Sigmoid colon (tissue), 7 donors: ENCODE measurements at places on chromosomes 1 and 21. TPM values are rescaled to one million over a fixed set of nuclear protein-coding genes. Genes with fewer than 3 reads are reported as not detected.
A peak's percentile ranks its signal among the peaks of the same experiment; 100 is the strongest.

The PPM1J gene
- total RNA-seq = 1.3 TPM

The MROH9 gene
- total RNA-seq = not detected

DNA sequence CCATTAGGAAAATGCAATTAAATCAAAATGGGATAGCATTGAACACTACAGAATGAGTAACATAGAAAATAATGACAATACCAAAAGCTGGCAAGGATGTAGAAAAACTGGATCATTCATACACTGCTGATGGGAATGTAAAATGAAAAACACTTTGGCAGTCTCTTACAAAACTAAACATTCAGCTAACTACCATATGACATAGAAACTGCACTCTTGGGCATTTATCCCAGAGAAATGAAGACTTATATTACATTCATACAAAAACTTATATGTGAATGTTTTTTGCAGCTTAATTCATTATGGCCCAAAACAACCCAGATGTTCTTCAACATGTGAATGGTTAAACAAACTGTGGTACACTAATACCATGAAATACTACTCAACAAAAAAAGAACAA is 66.4 kb downstream of the ANKRD13C start:
- no peak for DNase-seq

GRCh38 chr1:40818264-40818961 is 34.8 kb downstream of the KCNQ4 start:
- no peak for DNase-seq

DNA sequence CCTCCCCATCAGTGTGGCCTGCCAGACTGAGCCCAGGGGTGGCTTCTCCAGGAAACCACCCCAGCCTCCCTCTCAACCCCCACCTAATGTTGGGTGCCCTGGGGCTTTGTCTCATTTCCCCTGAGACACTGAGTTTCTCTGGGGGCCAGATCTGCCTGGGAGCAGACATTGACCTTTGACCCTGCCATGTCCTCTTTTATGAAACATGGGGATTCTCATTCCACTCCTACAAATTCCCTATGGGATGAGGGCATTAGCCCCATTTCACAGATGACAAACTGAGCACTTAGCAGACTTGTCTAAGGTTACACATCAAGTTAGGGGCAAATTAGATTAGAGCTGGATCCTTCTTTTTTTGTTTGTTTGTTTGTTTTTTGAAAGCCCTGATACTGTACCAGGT is 24.1 kb downstream of the RHBG start:
- DNase-seq = no peak

- no peak for DNase-seq
Observed at GRCh38 chr1:217569021-217569420, 61.9 kb downstream of the GPATCH2 start.

DNA sequence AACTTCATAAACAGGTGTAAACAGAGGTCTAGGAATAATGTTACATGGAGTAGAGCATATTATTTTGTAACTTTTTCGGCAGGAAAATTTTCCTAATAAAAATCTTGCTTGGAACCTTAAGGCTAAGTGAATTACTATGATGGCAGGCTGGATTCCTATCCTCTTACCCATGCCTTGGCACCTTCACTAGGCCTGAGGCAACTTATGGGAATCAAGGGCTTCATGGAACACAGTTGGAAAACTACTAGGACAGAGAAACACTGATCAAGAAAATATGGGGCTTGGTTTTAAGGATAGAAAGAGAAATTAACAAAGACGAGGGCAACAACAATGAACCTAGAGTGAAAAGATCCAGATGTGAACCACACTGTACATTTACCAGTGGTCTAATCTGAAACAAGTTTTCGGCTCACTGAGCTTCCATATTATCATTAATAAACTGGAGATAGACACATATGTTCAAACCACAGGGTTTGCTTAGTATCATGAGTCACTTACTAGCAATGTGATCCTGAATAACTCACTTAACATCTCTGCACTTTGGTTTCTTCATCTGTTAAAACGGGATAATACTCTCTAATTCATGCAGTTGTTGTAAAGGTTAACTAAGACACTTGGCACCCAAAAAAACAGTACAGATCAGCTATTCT is 68.5 kb downstream of the GPATCH2 start:
- DNase-seq = no peak

The KIF26B gene
- total RNA-seq = 2.3 TPM

GRCh38 chr1:100713626-100714025 is 5.9 kb upstream of the VCAM1 start:
- DNase-seq = no peak

DNA sequence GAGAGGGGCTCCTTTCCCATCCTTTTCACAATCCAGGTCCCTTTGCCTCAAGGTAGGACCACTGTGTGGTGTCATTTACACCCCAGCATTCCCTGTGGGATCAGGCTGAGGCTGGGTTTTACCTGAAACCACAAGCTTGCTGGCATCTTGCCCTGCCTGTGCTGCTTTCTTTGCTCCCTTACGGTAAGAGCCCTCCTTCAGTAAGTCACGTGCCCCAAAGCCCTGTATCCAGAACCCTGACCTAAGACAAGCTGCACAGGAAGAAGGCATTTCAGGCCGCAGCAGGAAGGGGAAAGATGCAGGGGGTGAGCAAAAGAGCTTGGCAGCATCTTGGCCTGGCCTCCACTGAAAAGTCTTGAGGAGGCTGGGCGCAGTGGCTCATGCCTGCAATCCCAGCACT is 58.4 kb downstream of the KLHDC7A start:
- DNase-seq = no peak

DNA sequence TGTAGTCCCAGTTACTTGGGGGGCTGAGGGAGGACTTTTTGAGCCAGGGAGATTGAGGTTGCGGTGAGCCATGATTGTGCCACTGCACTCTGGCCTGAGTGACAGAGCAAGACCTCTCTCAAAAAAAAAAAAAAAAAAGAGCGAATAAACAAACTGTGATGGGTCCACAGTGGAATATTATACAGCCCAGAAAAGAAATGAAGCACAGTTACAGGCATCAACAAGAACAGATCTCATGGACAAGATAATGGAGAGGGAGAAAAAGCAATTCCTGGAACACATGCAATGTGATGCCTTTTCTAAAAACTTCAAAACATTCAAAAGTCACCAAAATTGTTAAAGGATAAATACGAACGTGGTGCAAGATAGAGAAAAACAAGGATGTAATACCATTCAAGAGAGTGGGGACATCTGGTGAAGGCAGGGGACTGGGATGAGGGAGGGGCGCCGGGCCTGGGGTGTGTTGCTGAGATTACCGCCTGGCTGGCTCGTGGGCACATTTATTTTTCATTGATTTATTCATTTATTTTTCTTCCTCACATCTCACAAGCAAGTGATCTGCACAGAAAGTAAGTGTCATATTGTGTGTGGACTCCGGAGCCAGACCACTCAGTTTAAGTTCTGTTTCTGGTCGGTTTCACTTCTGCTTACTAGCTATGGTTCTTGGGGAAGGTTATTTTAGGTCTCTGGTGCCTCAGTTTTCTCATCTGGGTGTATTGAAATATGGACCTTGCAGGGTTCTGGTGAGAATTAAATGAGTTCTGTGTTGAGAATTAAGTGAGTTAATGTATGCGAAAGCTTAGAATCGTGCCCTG is 30.1 kb downstream of the ABCG1 start:
- no peak for DNase-seq

DNA sequence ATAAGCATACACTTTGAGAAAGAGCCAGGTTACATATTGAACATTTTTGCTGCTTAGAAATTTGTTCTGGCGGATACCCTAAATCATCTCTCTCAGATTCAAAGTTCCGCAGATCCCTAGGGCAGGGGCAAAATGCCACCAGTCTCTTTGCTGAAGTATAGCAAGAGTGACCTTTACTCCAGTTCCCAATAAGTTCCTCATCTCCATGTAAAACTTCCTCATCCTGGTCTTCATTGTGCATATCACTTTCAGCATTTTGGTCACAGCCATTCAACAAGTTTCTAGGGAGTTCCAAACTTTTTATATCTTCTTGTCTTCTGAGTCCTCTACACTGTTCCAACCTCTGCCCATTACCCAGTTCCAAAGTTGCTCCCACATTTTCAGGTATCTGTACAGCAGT is 23.3 kb upstream of the LYPD8 start:
- DNase-seq = no peak

GRCh38 chr1:230073371-230074035 is 6.5 kb downstream of the GALNT2 start:
- peak; percentile 53 for DNase-seq

DNA sequence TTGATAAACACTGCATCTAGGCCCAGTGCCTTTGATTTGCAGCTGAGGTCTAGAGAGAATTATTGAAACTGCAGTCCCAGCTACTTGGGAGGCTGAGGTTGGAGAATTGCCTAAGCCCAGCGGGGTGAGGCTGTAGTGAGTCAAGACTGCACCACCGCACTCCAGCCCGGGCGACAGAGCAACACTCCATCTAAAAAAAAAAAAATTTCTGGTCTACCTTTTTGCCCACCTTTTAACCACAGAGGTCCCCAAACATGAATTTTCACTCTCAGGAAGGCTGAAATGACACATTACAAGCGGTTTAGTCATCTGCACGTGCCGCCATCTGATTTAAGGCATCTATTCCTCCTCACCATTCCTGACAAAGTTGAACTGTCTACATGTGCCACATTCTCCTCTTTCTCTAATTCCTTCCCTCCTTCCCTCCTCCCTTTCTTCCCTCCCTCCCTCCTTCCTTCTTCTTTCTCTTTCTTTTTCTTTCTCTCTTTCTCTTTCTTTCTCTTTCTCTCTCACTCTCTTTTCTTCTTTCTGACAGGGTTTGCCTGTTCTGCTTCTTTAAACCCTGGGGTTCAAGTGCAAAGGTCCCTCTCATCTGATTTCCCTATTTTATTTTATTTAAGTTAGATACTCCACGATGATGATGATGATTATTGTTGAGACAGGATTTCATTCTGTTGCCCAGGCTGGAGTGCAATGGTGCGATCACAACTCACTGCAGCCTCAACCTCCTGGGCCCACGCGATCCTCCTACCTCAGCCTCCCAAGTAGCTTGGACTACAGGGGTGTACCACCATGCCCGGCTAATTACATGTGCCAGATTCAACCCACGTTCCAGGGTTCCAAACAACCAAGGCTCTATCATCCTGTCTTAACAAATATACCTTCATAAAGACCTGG is 3.0 kb upstream of the SOD1 start:
- DNase-seq = no peak

DNA sequence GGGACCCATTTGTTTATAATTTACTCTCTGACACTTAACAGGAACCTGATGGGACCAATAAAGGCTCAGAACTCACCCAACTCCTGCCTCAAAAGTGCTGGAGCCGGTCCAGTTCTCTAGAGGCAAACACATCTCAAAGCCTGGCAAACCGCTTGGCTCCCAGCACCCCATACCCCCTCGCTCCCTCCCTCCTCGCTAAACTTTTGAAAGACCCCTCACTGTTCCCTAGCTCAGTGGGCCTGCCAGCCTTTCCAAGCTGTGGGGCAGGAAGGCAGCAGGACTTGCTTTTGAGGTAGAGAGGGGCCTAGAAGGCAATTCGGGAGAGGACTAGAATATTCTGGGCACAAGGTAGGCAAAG is 40.2 kb downstream of the PAX7 start:
- no peak for DNase-seq

DNA sequence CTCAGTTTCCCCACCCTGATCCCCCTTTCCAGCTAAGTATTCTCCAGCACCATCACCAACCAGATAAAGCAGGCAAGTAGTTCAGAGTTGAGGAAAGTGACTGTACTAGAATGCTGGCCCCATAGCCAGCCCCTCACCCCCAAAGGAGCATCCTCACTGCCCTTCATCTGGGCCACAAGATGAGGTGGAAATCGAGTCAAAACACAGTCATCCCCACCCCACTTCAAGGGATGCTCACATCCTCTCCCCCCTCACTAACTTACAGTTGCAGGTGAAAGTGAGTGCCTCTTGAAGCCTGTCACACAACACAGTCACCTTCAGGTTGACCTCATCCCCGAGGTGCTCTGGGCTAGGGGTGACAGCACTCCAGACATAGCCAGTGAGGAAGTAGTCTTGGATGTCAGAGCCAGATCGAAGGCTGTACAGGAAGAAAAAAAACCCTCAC is 30.4 kb downstream of the PIK3C2B start:
- no peak for DNase-seq

DNA sequence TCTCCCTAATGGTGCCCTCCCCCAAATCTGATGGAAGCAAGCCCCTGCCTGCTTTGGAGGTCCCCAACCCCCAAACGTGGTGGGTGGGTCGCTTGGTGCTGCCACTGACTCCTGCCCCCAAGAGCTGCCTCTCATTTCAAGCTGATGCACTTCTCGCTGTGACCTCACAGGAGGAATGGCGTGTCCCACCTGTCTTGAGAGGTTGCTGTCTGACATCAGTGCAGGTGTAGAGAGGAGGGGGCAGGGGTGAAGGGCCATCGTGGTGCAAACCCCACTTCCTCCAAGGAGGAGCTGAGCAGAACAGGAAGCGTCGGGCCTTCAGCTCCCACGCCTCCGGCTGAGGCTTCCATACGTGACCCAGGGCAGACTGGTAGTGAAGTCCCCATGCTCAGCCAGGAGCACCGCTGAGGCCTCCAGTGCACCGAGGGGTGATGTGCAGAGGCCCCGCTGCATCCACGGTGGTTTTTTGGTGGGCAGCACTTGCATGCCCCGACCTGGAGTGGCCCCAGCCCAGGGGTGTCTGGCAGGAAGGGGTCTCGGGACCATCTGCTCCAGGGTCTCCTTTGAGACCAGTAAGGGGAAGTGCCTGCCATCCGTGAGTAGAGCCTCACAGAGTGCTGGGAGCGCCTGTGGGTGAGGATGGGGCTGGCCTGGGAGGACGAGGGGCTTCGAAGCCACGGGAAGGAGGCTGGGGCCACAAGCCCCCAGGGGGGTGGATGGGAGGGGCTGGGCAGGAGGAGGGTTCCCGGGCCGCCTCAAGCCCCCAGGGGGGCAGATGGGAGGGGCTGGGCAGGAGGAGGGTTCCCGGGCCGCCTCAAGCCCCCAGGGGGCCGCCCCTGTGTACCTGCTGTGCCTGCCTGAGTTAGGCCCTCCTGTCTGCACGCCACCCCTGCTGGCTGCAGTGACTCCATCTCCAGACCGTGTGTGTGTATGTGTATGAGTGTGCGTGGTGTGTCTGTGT is 39.8 kb downstream of the WDR4 start:
- DNase-seq = no peak

GRCh38 chr1:36728846-36729245 is 246.1 kb upstream of the CSF3R start:
- no peak for DNase-seq

The CFHR5 gene
- not detected for total RNA-seq

DNA sequence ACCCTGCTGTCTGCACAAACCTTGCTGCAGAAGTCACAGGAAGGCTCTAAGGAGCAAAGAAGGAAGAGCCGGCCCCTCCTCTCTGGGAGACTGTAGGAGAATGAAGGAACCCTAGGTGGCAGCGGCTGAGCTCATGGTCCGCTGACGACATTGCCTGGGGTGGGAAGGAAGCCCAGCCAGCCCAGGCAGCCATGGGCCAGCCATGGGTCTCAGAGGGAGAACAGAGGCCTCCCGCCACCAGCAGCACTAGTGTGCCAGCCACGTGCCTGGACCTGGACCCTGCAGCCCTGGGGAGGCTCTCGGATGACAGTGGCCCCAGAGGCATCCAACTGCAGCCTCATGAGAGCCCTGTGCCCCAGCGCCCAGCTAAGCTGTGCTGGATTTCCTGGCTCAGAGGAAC is 49.2 kb upstream of the POFUT2 start:
- DNase-seq = peak; percentile 69

GRCh38 chr1:21184276-21184675 is 7.6 kb upstream of the EIF4G3 start:
- DNase-seq = no peak

The NBPF6 gene
- not detected for total RNA-seq

- DNase-seq = no peak
Observed at GRCh38 chr1:203043830-203044545, 17.7 kb downstream of the PPFIA4 start.

- peak; percentile 89 for DNase-seq
Observed at GRCh38 chr1:21963477-21964217, 13.2 kb upstream of the CELA3B start.

The CR1L gene
- total RNA-seq = not detected
